ENCODE measurements at places on chromosomes 2 and 18. TPM values are rescaled to one million over a fixed set of nuclear protein-coding genes. Genes with fewer than 3 reads are reported as not detected.

ADGRF3 gene
- 0.31 TPM for total RNA-seq

LRRC30 gene
- 6.5 TPM for total RNA-seq

GRCh38 chr2:68279691-68280090, 27.4 kb upstream of the PPP3R1 start:
- DNase-seq: no peak

DNA sequence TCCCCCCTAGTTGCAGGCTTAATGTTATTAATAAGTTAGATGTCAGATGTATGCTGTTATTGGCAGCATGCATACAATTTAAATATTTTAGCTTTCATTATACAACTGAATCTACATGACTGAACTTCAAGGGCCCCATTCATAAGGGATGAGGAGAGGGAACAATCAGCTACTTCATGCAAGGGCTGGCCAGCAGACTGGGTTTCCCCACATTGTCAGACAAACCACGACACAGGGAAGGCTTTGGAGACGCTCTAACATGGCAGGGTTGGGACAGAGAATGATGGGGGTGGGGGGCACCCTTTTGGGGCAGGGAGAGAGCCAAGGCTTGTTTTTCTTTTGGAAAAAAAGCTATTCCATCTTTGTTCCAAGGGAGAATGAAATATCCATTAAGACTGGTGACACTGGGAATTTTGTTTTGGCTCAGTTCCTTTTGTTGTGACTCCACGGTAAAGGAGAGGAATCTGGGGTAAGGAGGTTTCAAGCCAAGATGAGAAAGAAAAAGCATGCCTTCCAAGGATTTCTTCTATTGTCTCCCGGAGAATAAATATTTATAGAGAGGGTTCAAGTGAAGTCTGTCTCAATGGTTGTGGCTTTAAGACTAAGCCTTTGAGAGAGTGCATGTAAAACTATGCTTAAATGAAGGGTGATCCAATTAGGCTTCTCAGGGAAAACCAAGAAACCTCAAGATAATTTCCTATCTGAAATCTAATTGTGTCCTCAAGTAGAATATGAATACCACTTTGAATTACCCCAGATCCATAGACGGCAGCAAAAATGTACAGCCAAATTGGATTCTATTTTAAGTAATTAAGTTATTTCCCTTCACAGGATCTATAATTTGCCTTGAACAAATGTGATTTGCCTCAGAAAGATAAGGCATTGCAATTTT, 5.4 kb downstream of the CXCR4 start:
- no peak for DNase-seq

- DNase-seq: no peak
These were observed 237.4 kb upstream of the VRK2 start for GRCh38 chr2:57809230-57809629.
